Gastrocnemius medialis (tissue), 4 donors: ENCODE measurements at places on chromosomes 16 and 17. TPM values are rescaled to one million over a fixed set of nuclear protein-coding genes. Genes with fewer than 3 reads are reported as not detected.
A peak's percentile ranks its signal among the peaks of the same experiment; 100 is the strongest.

CIITA gene
- 9.1 TPM for total RNA-seq

DUS2 gene
- 5.6 TPM for total RNA-seq

SRR gene
- total RNA-seq = 8.5 TPM

RNF43 gene
- total RNA-seq = not detected

KCNH4 gene
- total RNA-seq = not detected

HLF gene
- 7.7 TPM for total RNA-seq

DNA sequence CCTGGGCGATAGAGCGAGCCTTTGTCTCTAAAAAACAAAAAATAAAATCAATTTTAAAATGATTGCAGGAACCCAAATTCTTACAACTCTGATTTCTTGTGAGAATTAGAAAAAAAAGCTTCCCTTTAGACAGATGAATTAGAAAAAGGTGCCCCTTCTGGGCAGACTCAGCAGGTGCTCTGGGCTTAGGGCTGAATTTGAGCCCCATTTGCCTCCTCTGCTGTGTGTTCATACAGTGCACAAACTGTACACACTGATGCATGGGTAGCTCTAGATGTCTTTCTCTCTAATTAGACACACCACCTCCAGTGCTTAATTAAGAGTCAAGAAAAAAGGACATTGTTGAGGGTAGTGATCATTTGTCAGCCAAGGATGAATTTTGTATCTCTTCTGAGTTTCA, 38.5 kb upstream of the NOL11 start:
- DNase-seq = no peak
- H3K27ac ChIP-seq = no peak overlapping the region
- H3K4me1 ChIP-seq = no peaks in the 10 kb centered on the region
- H3K27me3 ChIP-seq = no peaks in the 10 kb centered on the region
- H3K36me3 ChIP-seq = no peaks in the 10 kb centered on the region

GRCh38 chr16:19486750-19487325, 35.1 kb downstream of the GDE1 start:
- DNase-seq = no peak
- H3K36me3 ChIP-seq = no peaks in the 10 kb centered on the region
- no peak overlapping the region for H3K27ac ChIP-seq
- H3K4me3 ChIP-seq = no peak overlapping the region

- H3K36me3 ChIP-seq = no peaks in the 10 kb centered on the region
- no peak for DNase-seq
- H3K4me3 ChIP-seq = no peak overlapping the region
Observed at GRCh38 chr16:24322106-24322505, 66.0 kb downstream of the CACNG3 start.

DNA sequence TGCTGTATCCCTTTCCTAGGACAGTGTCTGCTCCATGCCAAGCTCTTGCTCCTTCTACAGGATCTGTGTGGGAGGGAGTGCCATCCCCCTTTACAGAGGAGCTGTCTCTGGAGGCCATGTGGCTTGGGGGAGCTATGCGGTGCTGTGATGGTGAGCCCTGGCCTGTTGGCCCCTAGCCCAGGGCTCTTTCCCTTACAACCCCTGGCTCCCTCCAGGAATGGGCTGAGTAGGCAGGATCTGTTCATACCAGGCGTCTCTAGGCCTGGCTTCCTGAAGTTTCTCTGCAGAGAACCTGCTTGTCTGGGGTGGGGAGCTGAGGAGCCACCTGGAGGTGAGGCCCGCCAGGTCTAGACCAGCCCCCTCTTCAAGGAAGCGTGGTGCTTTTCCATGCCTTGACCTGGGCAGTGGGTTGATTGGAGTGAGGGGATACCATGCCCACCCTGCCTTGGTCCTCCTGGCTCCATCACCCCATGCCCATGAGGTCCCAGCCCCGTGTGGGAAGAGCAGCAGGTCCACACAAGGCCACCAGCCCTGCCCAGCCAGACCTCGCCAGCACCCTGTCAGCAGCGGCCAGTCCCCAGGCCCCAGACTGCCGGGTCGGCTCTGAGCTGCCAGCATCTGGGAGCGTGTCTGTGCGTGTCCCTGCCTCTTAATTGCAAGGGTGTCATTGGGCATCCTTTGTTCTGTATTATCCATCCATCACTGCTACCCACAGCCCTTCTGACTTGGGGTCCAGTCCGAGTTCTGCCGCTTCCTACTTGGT, 14.7 kb downstream of the LLGL2 start:
- no peaks in the 10 kb centered on the region for H3K4me1 ChIP-seq
- no peak overlapping the region for H3K4me3 ChIP-seq
- H3K36me3 ChIP-seq = no peaks in the 10 kb centered on the region
- no peak for DNase-seq
- no peaks in the 10 kb centered on the region for H3K27me3 ChIP-seq

DNA sequence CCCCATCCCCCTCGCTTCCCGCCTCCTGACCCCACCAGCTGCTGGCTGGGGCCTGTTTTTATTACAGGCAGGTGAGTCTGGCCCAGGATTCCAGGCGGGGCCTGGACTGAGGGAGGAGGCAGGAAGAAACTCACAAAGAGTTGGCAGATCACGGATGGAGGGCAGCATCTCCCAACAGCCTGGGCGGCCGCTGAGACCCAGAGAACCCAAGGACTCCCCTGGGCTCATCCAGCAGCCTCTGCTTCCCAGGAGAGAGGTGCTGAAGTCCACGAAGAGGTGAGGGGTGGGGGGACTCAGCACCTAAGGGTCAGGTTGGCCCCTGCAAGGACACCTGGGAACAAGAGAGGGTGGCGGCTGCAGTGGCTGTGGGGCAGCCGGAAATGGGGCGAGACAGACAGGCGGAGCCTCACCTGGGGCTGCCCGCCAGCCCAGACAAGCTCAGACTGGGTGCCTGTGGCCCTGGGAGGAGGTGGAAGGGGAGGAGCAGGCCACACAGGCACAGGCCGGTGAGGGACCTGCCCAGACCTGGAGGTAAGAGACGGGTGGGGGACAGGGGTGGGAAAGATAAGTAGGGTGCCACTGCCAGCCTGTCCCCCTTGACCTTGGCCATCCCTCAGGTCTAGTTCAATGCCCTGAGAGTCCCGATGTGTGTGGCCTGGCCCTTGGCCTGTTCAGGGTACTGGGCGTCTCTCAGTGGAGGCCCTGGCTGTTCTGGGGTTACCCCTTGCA, 8.7 kb upstream of the ADGRG1 start:
- no peak overlapping the region for H3K4me3 ChIP-seq
- no peak overlapping the region for H3K27ac ChIP-seq
- H3K36me3 ChIP-seq = no peaks in the 10 kb centered on the region

DNA sequence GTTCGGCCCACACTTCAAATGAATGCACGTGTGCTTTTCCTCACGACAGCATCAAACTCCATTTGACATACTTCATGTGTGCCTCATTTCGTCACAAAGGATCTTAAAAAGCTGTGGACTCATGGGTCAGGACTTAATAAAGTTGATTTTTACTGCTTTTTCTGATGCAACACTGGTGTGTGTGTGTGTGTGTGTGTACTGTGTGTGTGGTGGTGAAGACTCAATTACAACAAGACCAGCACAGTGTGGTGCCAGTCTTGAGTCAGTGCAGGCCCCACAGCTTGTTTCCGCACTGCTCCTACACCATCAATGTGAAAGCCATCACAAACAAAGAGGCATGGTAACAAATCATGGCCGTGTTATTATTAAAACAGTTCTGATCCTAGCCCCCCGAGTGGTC, 17.7 kb downstream of the CDIP1 start:
- H3K27ac ChIP-seq = peak overlapping the region; percentile 76
- H3K4me1 ChIP-seq = peaks cover 38% of the 10 kb centered on the region
- no peaks in the 10 kb centered on the region for H3K36me3 ChIP-seq
- DNase-seq = no peak
- no peak overlapping the region for H3K4me3 ChIP-seq

GRCh38 chr17:50562242-50563091, 2.0 kb downstream of the CACNA1G start:
- H3K27ac ChIP-seq = no peak overlapping the region
- no peaks in the 10 kb centered on the region for H3K36me3 ChIP-seq
- peaks cover 89% of the 10 kb centered on the region for H3K27me3 ChIP-seq
- DNase-seq = no peak

DNA sequence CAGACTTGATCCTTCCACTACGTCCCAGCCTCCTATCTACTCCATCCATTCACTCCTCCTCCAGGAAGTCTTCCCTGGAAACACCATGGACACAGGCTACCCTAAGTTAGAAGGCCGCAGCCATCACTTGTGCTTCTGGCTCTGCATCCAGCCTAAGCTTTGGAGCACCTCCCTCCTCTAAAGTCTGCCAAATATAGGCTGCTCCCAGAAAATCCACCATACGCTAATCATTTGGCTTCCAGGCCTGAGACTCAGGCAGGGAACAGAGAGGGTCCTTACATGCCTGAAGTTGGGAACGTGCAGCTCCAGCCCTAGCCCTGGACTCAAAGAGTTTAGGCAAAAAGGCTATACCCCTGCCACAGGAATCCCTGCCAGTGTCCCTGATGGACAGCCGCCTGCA, 6.7 kb downstream of the PCGF2 start:
- H3K27me3 ChIP-seq = no peaks in the 10 kb centered on the region
- no peak for DNase-seq
- H3K4me3 ChIP-seq = no peak overlapping the region
- peaks cover 24% of the 10 kb centered on the region for H3K4me1 ChIP-seq

GRCh38 chr17:29579866-29580771, 9.3 kb downstream of the GIT1 start:
- DNase-seq = peak; percentile 62
- H3K27me3 ChIP-seq = no peaks in the 10 kb centered on the region
- H3K27ac ChIP-seq = peak overlapping the region; percentile 53
- no peaks in the 10 kb centered on the region for H3K36me3 ChIP-seq

GRCh38 chr17:82463391-82463790, 4.8 kb downstream of the NARF start:
- no peak overlapping the region for H3K4me3 ChIP-seq
- no peak for DNase-seq
- H3K4me1 ChIP-seq = peaks cover 7% of the 10 kb centered on the region
- no peaks in the 10 kb centered on the region for H3K36me3 ChIP-seq
- H3K27me3 ChIP-seq = no peaks in the 10 kb centered on the region

GRCh38 chr16:50050802-50051201, 15.0 kb upstream of the HEATR3 start:
- H3K4me3 ChIP-seq = no peak overlapping the region
- no peak overlapping the region for H3K27ac ChIP-seq
- H3K27me3 ChIP-seq = no peaks in the 10 kb centered on the region
- DNase-seq = no peak

DNA sequence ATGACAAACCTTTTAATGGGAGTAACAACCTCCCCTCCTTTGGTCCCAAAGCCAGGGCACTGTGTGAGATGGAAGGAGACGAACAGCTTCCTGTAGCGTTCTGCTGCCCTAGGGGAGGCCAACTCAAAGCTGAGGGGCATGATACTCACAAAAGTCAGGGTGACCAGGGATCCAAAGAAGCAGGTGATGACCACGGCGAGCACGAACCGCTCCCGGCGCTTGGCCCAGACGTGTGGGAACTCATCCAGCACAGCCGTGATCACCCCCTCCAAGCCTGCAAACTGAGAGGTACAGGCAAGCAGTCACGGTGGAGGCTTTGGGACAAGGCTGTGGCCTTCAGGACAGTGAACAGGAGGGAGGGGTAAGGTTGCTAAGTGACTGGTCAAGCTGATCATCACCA, 25.1 kb downstream of the SLC6A4 start:
- H3K27ac ChIP-seq = no peak overlapping the region
- no peaks in the 10 kb centered on the region for H3K36me3 ChIP-seq
- H3K4me3 ChIP-seq = no peak overlapping the region

DNA sequence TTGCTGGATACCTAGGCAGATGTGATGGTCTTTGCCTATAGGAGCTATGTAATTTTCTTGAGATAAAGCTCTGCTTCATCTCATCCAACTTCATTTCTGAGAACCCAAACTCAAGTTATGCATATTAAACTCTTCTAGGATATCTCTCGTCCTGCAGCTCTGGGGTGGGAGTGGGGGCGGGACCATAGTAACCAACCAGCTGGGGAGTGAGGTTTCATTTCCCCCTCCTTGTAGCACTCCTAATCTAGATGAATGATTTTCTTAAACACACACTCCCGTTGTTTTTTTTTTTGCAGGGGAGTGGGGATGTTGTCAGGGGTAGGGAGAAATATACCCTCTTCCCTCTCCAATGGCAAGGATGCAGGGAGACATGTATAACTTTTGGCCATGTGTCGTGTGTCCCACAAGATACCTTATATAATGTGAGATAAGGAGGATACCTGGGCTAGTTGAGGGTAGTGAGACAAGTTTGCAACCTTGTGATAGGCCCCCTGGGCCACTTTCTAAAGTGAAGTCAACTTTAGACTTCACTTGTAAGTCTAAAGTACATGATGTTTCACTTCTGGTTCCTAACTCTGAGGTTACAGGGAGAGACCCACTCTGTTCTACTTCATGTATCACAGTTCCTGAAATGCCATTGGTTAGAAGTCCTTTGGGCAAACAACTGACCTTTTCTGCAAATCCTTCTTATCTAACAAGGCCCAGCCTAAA, 10.5 kb upstream of the HEATR6 start:
- H3K4me3 ChIP-seq = no peak overlapping the region

DNA sequence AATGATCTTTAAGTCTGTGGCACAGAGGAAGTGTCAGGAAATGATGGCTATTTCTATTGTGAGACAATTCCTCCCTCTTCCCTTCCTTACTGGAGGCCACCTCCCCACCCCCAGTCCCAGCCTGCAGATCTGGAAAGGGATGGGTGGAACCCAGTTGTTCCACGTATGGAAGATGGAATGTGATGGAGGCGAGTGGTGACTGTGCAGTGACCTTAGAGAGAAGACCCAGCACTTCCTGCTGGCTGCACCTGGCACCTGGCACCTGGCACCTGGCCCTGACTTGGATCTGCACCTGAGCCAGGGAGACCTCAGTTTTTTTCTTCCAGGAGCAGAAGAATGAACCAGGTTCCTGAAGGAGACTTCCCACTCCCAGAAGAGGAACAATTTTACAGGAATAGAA, 33.0 kb upstream of the TMC5 start:
- H3K4me1 ChIP-seq = no peaks in the 10 kb centered on the region
- H3K27me3 ChIP-seq = no peaks in the 10 kb centered on the region
- no peaks in the 10 kb centered on the region for H3K36me3 ChIP-seq

GRCh38 chr16:81657224-81657623, 121.9 kb upstream of the PLCG2 start:
- H3K36me3 ChIP-seq = no peaks in the 10 kb centered on the region
- no peaks in the 10 kb centered on the region for H3K27me3 ChIP-seq
- H3K4me1 ChIP-seq = no peaks in the 10 kb centered on the region
- DNase-seq = no peak
- H3K4me3 ChIP-seq = no peak overlapping the region
- no peak overlapping the region for H3K27ac ChIP-seq
